NCI-H187 (cell line): ENCODE measurements at places on chromosomes 11 and 22.
A peak's percentile ranks its signal among the peaks of the same experiment; 100 is the strongest.

GRCh38 chr11:108775324-108775723, 110.5 kb downstream of the DDX10 start:
- DNase-seq = no peak

GRCh38 chr11:113308601-113309000, 5.8 kb upstream of the TTC12 start:
- DNase-seq = no peak

GRCh38 chr11:130244848-130245247, 69.9 kb downstream of the ZBTB44 start:
- DNase-seq = no peak

- DNase-seq = no peak
These were observed 7.2 kb upstream of the PLXNB2 start for GRCh38 chr22:50314455-50315288.

DNA sequence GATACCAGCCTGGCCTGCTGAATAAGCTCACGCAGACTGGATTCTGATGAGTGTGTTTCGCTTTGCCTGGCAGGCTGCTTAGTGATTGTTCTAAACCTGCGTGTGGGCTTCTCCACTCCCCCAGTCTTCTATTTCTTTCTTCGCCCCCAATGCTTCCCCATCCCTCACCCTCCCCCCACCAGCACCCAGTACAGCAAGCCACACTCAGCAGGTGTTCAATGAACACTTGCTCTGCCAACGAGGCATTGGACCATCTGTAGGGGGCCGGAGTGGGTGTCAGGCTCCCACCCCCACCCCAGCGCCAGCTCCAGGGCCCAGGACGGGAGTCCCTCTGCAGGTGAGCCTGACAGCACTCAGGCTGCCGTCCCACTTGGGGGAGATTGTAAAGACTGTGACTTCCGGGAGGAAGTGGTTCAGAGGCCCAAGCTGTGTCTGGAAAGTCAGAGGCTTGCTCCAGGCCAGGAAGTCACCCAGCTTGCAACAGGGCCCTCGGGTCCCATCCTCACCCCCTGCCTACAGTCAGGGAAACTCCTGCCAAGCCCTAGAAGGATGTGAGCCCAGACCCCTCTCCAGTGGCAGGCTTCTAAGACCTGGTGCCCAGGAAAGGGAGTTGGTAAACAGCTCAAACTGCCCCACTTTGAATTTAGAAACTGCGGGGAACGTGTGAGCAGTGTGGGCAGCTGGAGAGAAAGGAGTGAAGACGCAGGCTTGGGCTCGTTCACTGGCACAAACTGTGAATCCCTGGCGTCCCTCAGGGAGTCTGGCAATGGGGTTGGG, 66.3 kb upstream of the PRDM11 start:
- DNase-seq = no peak

DNA sequence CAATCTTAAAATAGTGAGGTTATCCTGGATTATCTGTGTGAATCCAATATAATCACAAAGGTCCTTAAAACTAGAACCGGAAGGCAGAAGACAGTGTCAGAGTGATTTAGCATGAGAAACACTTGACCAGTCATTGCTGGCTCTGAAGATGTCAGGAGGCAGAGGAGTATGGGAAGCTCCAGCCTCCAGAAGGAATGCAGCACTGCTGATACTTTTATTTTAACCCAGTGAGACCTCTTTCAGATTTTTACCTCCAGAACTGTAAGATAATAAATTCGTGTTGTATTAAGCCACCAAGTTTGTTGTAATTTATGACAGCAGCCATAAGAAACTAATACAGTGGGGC, 134.4 kb upstream of the ZC3H12C start:
- no peak for DNase-seq

GRCh38 chr11:106331176-106331575, 253.7 kb downstream of the AASDHPPT start:
- no peak for DNase-seq

- DNase-seq = no peak
These were observed 13.0 kb upstream of the CXCR5 start for GRCh38 chr11:118870396-118871343.

DNA sequence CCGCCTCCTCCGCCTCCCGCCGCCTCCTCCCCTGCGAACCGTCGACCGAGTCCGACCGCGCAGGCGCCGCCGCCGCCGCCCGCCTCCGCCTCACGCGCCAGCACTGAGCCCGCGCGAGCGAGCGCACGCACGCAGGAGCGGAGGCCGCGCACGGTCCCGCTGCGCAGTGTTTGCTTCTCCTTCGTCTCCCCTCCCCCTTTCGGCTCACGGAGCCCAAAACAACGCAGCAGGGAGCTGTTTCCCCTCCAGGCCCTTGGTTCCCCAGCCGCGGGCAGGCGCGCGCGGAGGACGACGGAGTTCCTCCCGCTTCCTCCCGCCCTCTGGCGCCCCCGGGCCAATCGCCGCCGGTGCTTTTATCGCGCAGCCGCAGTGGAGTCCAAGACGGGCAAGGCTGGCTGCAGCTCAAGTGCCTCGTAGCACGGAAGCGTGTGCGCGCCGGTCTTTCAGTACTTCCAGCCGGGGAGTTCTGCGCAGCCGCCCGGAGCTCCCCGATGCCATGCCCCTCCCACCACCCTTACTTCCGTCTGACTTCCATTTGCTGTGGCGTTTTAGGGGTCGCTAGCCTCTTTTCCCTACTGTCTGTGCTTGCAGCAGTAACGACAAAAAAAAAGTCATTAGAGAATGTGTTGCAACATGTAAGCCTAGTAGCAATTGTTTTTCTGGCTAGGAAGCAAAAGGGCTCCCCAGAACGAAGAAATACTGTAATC, at the start of gene HNRNPUL2:
HNRNPUL2 (minus strand) TSS at position 293 of the 707 bp plus-strand sequence. CDS start 301 bp downstream, outside the sequence.
- peak; percentile 99 for DNase-seq

GRCh38 chr11:3126901-3127691, 38.0 kb downstream of the OSBPL5 start:
- DNase-seq = no peak

- DNase-seq = no peak
These were observed 5.5 kb upstream of the IGSF22 start for GRCh38 chr11:18731441-18731840.

DNA sequence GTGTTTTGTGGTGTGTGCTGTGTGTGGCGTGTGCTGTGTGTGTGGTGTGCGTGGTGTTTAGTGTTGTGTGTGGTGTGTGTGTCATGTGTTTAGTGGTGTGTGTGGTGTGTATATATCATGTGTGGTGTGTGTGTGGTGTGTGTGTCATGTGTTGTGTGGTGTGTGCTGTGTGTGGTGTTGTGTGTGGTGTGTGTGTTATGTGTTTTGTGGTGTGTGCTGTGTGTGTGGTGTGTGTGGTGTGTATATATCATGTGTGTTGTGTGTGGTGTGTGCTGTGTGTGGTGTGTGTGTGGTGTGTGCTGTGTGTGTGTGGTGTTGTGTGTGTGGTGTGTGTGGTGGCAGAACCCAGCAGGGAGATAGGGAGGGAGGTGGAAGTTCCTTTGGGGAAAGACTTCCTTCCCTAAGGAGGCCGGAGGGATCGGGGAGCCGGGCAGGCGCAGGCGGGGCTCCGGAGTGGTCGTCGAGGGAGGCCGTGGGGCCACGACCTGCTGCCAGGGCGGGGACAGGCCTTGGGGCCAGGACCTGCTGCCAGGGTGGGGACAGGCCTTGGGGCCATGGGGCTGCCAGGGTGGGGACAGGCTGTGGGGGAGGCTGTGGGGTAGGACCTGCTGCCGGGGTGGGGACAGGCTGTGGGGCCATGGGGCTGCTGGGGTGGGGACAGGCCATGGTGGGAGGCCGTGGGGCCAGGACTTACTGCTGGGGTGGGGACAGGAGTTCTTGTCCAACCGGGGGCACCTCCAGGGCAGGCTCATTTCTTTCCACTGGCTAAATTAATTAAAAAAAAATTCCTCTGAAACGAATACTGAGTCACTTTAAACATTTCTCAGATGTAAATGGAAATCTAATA, 15.2 kb downstream of the PIM3 start:
- DNase-seq = no peak

DNA sequence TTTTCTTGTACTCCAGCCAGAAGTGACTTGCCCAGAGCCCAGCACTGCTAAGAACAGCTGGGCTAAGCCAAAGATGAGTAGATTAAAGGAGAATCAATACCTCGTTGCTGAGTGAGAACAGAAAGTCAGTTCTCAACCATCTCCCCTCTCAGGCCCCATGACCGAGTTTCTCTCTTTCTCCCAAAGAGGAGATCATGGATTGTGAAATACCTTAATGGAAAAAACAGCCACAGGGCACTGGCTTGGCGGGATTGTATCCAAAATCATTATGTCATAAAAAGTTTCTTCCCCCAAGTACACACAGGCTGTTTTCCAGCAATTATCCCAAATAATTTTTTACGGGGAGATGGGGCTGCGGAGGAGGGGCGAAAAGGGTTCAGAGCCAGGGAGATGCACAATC, 111.8 kb upstream of the TMEM45B start:
- DNase-seq = no peak

DNA sequence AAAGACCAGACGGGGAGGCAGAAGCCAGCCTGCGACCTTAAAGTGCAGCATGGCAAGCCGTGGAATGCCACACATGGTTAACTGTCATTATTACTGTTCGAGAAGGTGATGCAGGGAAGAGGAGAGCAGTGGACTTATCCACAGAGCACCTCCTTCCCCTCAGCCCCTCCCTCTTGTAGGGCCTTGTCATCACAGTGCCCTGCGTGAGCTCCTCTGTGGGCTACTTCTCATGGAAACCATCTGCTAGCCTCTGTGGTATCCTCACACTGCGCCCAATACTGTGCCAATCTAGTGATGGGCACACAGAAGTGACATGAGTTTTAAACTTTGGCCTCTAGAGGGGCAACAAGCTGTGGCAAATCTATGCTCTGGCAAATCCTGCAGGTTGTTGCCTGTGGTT, 18.2 kb upstream of the CCDC134 start:
- no peak for DNase-seq

GRCh38 chr11:12388939-12389670, 11.7 kb downstream of the PARVA start:
- no peak for DNase-seq

DNA sequence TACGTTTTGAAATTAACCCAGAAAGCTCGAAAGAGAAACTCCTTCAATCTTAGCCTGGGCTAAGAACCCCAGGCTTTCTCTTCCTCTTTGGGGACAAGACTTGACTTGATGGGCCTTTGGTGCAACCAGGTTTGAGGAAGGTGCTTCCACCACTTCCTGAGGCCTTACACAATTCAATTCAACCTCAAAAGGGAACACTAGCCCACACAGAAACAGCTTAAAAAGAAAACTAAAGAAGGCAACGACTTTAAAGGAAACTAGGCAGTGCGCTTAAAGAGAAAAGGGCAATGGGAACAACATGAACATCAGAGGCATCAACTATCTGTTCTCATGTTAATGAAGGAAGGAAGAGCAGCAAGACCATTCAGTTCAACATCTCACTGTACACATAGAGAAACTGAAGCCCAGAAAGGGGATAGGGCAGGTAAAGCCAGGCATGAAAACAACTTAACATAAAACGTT, 24.8 kb downstream of the PAK1 start:
- DNase-seq = no peak

DNA sequence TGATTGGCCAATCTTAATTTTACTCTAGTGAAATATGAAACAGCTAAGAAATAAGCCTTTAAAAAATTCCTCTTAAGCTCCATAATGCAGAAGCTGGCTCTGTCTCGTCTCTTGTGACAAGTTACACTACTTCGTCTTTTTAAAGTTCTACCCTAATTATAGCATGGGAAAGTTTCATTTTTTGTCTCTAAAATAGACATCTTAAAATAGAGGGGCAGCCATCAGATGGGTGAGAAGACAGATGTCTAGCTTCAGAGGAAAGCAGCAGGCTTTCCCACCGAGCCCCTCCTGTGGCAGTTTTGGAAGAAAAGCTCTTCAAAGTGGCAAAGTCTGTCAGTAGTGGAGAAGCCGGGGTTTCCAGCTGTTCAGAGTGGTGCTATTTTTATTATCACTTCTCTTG, 39.5 kb downstream of the XRRA1 start:
- no peak for DNase-seq

DNA sequence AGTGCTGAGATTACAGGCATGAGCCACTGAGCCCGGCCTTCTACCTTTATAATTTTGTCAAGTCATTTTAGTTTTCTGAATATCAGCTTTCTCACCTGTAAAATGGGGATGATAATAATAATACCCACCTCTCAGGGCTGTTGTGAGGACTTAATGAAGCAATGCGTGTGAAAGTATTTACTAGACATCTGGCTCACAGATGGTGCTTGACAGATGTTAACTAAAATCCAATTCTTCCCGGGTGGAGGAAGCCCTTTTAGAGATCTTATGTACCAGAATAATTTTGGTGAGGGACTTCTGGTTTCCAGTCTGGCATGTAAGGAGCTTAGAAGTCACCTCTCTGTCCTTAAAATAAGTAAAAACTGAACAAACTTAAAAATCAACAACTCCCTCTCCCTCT, 43.7 kb upstream of the NUP160 start:
- no peak for DNase-seq

DNA sequence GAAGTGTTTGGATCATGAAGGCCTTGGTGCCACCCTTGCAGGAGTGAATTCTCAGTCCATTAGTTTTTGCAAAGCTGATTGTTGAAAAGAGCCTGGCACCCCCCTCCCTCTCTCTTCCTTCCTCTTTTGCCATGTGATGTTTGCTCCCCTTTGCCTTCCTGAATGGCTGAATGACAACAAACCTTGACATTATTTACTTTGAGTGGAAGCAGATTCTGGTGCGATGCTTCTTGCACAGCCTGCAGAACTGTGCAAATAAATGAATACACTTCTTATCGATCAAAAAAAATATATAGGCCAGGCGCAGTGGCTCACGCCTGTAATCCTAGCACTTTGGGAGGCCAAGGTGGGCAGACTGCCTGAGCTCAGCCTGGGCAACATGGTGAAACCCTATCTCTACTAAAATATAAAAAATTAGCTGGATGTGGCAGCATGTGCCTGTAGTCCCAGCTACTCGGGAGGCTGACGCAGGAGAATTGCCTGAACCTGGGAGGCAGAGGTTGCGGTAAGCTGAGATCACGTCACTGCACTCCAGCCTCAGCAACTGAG, 2.0 kb upstream of the NARS2 start:
- DNase-seq = no peak
